ENCODE measurements at places on chromosomes 2 and 18.

- no peak for DNase-seq
These were observed 58.7 kb upstream of the TWSG1 start for GRCh38 chr18:9275890-9276289.

DNA sequence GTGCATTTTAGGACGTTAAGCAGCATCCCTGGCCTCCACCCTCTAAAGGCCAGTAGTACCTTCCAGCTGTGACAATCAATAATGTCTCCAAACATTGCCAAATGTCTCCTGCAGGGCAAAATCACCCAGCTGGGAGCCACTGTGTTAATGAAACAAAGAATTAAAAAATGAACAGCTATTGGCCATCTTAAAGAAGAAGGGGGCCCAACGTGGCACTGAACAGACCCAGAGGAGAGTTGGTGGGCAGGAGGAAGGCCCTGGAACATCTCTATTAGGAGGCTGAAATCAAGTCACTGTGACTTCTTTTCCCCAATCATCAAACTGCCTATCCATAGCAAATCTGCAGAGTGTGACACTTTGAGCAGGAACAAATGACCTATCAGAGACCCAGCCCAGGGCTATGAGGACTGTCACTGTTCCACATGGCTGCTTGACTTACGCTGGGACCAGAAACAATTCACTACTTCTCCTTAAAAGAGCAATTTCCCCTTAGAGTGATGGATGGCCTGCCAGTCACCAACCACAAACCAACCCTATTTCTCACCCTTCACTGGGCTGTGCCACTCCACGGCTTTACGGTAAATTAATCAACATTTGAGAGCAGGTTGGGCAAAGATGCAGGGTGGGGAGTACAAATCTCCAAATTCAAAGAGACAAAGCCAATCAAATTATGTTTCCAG is 35.2 kb upstream of the TEX51 start:
- no peak for DNase-seq

GRCh38 chr18:48795696-48796095 is 155.1 kb downstream of the SMAD7 start:
- DNase-seq, result no peak

- no peak for DNase-seq
These were observed 34.2 kb downstream of the ATP6V1C2 start for GRCh38 chr2:10755621-10756020.

- no peak for DNase-seq
These were observed 320.6 kb downstream of the NCKAP5 start for GRCh38 chr2:133247631-133248030.

GRCh38 chr2:121944072-121944831 is 188.8 kb downstream of the TSN start:
- DNase-seq, result no peak

DNA sequence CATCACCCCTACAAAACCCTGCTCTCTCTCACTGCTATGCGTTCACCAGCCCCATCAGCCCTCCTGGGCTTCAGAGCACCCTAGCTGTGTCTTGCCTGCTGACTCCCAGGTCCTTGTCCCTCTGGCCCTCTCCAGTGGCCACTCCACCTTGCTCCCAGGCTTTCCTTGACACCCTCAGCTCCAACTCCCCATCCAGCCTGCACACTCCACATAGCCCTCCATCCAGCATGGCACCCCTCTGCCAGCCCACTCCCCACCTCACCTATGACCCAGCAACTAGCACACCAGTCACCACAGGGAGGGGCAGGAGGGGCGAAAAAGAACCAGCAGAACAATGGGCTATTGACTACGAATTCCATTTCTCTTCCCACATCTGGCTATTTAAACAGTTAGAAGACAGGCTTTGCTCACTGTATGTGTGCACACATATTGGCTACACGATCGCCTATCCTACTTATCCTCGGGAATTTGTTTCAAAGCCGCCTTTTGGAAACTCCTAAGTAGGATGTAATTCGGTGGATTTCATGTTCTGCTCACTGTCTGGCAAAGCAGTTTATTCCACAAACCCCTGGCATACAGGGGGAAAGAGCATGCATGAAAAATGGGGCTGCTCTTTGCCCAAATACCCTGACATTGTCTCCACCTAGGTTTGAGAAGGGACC is 195.3 kb downstream of the SMAD2 start:
- DNase-seq, result no peak

DNA sequence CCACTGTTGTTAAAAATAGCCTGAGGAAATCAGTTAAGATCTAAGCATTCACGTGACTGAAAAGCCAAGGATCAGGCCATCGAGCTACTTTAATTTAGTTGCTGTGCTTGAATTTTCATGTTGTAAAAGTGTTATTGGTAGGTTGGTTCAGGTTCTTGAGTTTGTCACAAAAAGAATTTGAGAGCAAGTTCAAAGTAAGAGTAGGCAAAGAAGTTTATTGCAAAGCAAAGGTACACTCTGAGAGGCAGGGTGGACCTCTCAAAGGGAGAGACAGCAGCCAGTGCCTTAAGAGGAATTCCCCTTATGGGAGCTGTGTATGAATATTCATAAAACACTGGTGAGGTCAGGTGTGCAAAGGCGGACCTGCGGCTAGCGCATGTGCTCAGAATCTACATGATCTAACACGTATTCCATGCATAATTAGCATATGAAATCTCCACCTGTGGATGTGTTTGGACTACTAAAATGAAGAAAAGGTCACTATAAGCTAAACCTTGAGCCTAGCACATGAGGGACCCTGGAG is 236.5 kb downstream of the NDUFA10 start:
- no peak for DNase-seq

DNA sequence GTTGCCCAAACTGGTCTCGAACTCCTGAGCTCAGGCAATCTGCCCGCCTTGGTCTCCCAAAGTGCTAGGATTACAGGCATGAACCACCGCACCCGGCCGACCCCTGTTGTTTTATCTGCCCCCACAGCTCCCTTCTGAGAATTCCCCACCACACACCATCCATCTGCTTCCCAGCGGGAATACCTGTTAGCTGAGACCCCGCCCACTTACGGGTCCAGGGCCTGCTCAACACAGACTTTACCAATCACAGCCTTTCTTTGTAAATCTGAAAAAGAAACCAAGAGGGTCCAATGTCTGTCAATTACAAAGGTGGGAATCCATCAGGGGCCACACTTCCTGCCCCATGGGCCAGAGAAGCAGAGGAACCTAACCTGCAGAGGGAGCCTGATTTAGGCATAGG is 14.2 kb upstream of the CABLES1 start:
- DNase-seq, result no peak

DNA sequence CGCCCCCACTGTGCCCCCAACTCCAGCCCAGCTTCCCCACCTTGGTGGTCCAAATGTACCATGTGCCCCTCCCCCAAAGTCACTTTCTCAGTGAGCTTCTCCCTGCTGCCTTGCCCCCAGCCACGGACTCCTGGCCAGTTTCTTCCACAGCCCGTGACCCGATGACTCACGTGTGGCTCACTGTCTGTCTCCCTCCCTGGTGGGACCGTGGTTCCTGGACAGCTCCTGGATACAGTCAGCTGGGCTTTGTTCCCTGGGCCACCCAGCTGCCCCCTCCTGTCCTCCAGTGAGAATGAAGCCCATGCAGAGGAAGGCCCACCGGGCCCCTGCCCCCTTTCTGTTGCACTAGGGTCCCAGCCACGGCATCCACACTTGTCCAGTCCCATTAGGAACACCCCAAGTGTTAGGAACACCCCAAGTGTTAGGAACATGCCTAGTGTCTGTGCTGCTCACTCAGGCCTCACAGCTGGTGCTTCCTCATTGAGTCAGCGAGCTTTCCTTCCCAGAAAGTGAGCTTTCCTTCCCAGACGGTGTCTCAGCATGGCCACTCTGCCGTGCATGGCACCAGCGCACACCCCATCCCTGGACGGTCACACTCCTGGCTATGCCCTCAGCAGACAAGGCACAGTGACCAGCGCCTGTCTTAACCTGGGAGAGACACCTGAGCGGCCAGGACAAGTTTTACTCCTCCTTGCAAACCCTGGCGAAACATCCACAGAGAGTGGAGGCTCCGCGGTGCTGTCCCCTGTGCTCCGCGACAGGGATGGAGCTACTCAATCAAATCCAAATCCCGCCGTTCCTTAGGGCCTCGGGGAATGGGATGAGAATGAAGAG is 44.8 kb upstream of the CTDP1 start:
- no peak for DNase-seq

DNA sequence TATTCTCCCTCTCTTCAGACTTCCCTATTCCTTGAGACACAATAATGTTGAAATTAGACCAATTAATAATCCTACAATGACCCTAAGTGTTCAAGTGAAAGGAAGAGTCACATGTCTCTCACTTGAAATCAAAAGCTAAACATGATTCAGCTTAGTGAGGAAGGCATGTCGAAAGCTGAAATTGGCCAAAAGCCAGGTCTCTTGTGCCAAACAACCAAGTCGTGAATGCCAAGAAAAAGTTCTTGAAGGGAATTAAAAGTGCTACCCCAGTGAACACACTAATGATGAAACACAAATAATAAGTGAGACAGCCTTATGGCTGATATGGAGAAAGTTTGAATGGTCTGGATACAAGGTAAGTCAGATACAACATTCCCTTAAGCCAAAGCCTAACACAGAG is 115.4 kb downstream of the PXDN start:
- no peak for DNase-seq

GRCh38 chr2:206084439-206084869 is 1.5 kb downstream of the INO80D start:
- DNase-seq, result peak; percentile 9

DNA sequence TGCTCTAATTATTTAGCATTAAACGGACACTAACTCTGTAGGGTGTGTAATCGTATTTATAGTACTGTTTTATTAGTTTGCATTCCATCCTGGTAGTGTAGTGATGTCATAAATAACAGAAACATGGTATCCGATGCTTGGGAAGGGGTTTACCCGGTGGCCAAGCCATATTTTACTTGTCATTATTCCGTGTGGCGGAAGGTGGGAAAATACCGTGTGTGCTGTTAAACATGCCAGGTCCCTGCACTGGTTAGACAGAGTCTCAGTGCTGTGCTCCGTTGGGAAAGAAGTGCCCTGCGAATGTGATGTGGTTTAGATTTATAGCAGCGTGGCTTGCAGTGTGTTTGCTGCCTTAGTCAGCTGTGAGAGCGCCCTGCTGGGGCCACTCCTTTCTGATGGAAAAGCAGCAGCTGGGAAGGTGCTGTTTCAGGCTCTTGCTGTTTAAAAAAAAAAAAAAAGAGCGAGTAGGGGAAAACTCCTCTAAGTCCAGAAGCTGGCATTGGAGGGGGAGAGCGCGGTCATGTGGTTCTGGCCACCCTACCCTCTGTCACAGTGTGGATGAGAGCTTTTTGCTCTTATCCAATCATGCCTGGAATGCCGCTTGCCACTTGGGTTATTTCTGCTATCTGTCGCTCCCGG is 211.0 kb downstream of the NEDD4L start:
- no peak for DNase-seq

DNA sequence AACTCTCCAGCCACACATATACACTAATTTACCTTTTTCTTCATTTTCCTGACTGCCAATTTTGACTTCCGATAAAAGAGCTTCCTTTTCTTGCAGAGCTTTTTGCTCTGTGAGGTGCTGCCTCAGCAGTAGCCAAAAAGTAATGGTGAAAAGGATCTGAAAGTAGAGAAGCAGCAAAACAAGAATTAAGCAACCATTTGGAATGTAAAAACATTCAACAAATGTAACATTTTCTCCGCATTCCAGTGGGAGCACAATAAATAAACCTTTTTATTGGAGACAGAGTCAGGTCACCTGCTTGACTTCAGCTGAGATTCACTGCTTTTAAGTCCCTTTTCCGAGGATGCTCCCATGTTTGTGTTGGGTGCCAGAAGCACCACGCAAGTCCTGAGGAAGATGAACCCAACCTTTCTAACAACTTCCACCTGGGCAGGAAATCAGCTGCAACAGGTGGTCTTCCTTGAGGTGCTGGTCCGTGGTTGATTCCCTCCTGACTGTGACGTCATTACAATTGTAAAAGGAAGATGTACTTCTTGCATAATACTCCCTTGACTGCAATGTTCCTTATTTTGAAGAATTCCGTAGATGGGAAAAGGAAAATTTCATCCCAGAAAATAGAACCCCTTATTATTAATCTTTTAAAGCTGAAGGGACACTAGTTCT is 265.5 kb downstream of the NAPG start:
- DNase-seq, result no peak

GRCh38 chr2:3282056-3282998 is 95.3 kb downstream of the EIPR1 start:
- no peak for DNase-seq

GRCh38 chr18:24000613-24001490 is 13.7 kb upstream of the TTC39C start:
- DNase-seq, result no peak

GRCh38 chr2:15953891-15954680 is 13.7 kb downstream of the MYCN start:
- no peak for DNase-seq

GRCh38 chr18:35080058-35080457 is 38.8 kb downstream of the MAPRE2 start:
- DNase-seq, result no peak

DNA sequence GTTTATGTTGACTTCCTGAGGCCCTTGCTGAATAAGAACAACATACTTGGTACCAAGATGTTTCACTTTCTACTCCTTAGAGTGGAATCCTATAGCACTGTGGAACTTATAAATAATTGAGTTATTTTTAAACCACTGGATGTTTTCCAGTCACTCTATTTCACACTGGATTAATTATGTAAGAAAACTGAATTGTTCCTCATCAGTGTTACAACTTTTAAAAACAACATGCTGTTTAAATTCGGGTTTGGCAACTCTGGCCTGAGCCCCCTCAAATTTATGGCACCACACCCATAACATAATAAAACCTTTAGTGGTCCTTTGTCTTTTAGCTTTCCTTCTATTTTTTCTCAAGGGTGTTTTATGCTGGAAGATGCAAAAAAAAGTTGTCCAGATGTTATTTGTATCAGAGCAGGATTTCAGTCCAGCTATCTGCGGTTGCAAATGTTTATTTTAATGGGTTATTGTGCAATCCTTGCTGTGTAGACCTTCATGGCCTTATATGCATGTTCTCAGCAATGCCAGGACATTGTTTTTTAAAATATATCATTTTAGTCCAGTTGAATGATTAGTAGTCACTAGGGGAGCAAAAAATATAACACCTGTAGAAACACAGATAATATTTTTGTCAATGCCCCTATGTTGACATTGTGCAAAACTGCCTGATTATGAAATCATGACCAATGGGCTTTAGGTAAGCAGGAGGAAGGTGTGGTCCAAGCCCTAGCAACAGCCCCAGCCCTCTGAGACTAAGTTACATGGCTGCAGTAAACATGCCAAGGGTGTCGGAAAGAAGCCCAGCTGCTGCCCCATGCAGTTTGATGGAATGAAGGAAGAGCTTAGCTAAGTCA is 638.0 kb upstream of the ZEB2 start:
- DNase-seq, result no peak

GRCh38 chr2:54836477-54836876 is 113.0 kb downstream of the EML6 start:
- no peak for DNase-seq

DNA sequence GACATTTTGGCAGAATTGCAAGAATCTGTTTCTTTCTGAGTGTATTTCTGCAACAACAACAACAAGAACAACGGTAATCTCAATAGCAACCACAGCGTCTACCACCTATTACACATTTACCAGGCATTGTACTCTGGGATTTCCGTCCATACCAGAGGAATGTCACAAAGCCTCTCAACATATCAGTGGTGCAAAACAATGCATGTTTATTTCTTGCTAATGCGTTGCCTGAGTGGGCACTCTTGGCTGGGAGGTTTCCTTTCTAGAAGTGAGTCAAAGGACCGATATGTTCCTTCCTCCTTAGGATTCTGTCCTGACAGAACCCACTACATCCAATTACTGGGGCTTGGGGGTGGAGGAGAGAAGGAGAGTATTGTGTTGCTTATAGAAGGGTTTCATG is 585.6 kb downstream of the TSN start:
- DNase-seq, result no peak

- no peak for DNase-seq
These were observed 1195.9 kb upstream of the CHAC2 start for GRCh38 chr2:52571380-52572347.
